Activated CD8-positive, alpha-beta T cell treated with anti-CD3 and anti-CD28 coated beads, Interleukin-2, amount 10 ng/mL, durations not matched to agents 7 days and 5 days (primary cell): ENCODE measurements at places on chromosomes 7 and 10. TPM values are rescaled to one million over a fixed set of nuclear protein-coding genes. Genes with fewer than 3 reads are reported as not detected.

CALHM1 gene
- total RNA-seq, result 1.8 TPM

PSMA2 gene
- total RNA-seq, result 131 TPM

ATXN7L1 gene
- total RNA-seq, result 5.0 TPM

DNA sequence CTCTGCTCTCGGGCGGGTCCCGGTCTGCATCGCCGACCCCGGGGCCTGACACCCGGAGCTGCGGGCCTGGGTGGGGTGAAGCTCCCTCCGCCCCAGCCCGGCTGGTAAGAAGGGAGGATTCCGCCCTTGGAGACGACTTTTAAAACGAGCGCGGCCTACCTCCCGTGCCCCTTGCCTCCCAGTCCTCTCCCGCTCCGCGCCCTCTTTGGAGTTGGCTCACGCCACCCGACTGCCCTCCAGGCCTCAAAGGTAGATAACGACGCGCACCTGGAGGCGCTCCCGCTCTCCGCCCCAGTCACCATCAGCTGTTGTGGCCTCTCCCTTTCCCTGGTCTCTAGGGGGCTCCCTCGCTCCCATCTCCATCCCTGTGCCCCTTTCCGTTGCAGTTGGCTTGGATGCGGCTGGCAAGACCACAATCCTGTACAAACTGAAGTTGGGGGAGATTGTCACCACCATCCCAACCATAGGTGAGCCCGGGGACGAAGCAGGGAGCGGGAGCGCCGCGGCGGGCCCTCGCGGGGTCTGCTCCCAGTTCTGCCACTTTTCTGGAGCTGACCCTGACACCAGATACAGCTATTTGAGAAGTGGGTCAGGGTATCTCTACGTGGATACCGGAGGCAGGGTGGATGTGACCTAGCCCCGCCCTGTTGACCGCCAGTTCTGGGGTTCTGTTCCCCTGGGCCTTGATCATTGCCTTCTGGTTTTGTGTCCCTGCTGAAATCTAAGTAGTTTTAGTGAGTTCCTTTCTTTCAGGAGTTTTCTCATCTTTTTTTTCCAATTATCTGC lies 679 bp downstream of the ARF5 start:
- peaks cover 26% of the 10 kb centered on the region for H3K36me3 ChIP-seq
- peaks cover 32% of the 10 kb centered on the region for H3K4me1 ChIP-seq
- H3K27ac ChIP-seq, result peak overlapping the region; percentile 86
- peak overlapping the region; percentile 85 for H3K4me3 ChIP-seq
- H3K27me3 ChIP-seq, result no peaks in the 10 kb centered on the region

DNA sequence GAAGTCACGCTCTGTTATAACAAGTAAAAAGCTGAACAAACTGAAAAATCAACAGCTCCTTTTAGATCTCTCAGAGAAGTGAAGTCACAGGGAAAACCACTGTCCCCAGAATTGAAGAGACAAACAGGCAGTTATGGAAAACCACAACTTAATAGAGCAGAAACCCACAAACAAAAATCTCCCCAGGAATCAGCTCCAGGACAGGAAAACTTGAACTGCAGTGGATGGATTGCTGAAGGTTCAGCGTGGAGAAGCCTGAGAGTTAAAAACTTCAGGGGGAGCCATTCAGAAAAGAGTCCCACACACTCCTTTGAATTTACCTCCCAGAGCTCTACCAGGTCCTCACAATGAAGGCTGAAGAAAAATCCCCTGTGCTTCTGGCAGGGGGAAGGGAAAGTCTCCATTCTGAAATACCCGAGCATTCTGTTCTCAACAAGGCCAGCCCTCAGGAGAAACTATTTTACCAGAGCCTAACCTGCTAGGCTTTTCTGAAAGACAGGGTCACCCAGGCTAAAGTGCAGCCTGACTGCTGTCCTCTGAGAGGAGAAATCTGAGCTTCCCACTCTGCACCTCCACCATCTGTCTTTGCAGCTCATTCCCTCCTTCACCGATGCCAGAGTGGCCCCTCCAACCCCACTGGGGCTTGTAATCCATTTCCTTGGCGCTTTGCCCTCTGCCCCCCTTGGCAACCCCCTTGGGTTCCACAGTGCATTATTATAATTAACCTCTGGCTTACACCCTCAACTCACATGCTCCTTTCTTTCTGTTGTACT lies 65.0 kb upstream of the CCNY start:
- no peaks in the 10 kb centered on the region for H3K4me1 ChIP-seq
- no peak for DNase-seq
- no peak overlapping the region for H3K4me3 ChIP-seq
- H3K27ac ChIP-seq, result no peak overlapping the region

DNA sequence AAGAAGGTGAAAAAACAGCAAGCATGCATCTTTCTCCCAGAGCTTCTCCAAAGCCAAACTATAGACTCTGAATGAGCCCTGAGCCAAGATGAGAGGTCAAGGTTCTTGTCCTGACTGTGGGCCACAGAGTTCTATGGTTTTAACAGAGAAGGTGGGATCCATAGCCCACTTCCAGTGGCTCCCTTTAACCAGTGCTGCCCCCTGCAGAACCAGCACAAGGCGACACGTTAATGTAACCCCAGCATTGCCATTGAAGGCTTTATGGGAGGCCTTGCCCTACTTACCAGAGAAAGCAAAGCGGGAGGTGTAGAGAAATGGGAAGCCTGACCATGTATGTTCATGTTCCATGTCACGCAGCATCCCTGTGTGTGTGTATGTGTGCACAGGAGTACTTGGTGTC lies 243.6 kb downstream of the PRPF18 start:
- no peak overlapping the region for H3K4me3 ChIP-seq
- no peaks in the 10 kb centered on the region for H3K36me3 ChIP-seq
- H3K4me1 ChIP-seq, result peaks cover 6% of the 10 kb centered on the region
- no peak for DNase-seq
- H3K27me3 ChIP-seq, result peaks cover 11% of the 10 kb centered on the region

GRCh38 chr7:126052229-126052628 lies 1122.6 kb upstream of the POT1 start:
- H3K27ac ChIP-seq, result no peak overlapping the region
- H3K36me3 ChIP-seq, result no peaks in the 10 kb centered on the region
- no peaks in the 10 kb centered on the region for H3K27me3 ChIP-seq
- no peaks in the 10 kb centered on the region for H3K4me1 ChIP-seq

DNA sequence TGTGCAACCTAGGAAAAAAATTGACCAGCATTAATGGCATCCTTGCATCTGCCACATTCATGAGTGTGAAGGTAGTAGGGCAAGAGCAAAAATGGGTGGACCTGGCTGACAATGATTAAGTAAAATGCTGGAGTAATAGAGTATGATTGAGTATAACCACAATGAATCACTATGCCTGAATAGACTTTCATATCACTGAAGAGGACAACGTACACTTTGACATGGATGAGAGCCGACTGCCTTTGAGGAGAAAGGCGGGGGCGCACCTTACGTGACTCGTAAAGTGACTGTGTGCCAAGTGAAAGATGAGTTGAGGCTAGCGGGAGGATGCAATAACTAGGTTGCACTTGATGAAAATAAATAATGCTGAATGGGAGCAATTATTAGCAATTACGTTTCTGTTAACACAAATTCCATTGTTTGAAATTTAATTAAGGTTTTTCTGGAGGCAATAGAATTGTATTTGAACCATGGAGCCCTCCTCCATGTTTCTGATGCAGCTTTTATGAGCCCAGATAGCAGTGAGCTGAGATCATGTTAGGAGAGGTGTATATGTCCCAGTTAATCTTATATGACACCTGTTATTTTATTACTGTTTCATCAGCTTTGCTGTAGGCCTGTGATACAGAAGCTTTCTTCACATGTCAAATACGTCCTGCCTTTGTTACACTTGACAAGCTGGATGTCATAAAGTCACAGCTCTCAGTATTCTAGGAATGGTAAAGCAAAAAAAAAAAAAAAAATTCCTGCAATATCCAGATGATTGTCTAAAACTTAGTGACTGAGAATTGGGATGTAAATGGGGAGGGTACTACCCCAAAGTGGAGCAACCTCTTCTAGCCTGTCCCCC lies 596.5 kb downstream of the NXPH1 start:
- H3K36me3 ChIP-seq, result no peaks in the 10 kb centered on the region
- H3K27ac ChIP-seq, result no peak overlapping the region
- H3K4me1 ChIP-seq, result no peaks in the 10 kb centered on the region
- no peaks in the 10 kb centered on the region for H3K27me3 ChIP-seq
- no peak for DNase-seq
- no peak overlapping the region for H3K4me3 ChIP-seq

GRCh38 chr7:17546189-17546588 lies 247.7 kb downstream of the AHR start:
- no peaks in the 10 kb centered on the region for H3K4me1 ChIP-seq
- H3K36me3 ChIP-seq, result no peaks in the 10 kb centered on the region
- peaks cover 12% of the 10 kb centered on the region for H3K27me3 ChIP-seq
- H3K4me3 ChIP-seq, result no peak overlapping the region
- H3K27ac ChIP-seq, result no peak overlapping the region

- peaks cover 10% of the 10 kb centered on the region for H3K4me1 ChIP-seq
- H3K4me3 ChIP-seq, result peak overlapping the region; percentile 68
Observed at GRCh38 chr10:28668363-28669226, 8.7 kb upstream of the BAMBI start.

DNA sequence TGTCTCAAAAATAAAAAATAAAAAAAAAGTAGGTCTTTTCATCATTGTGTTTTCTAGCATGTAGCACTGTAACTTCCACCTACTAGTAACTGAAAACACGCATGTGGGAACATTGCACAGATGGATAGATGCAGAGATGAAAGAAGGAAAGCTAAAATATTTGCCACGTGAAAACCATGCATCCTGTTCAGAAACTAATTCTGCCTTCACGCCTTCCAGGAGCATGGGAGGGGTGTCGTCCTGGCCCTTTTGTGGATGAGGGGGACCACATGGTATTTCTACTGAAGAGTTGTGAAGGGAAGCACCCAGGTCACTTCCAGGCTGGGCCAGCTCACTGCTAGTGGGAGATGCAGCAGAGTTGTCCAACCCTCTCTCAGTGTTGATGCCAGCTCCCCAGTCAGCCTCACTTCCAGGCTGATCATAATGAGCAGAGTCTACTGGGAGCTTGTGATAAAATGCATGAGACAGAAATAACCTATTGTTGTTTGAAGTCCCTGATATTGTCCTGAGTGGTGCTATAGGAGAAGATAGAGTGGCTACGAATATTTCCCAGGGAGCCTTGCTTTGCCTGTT lies 287.1 kb upstream of the CELF2 start:
- no peak overlapping the region for H3K27ac ChIP-seq
- DNase-seq, result no peak
- H3K4me1 ChIP-seq, result no peaks in the 10 kb centered on the region

GRCh38 chr7:135168001-135168400 lies 2.5 kb downstream of the CYREN start:
- H3K4me3 ChIP-seq, result no peak overlapping the region
- peak overlapping the region; percentile 94 for H3K27ac ChIP-seq
- no peaks in the 10 kb centered on the region for H3K27me3 ChIP-seq
- DNase-seq, result no peak
- peaks cover 57% of the 10 kb centered on the region for H3K36me3 ChIP-seq

GRCh38 chr7:104317948-104318629 lies 10.3 kb upstream of the LHFPL3 start:
- H3K4me1 ChIP-seq, result no peaks in the 10 kb centered on the region
- H3K27ac ChIP-seq, result no peak overlapping the region
- DNase-seq, result no peak
- H3K4me3 ChIP-seq, result no peak overlapping the region
- no peaks in the 10 kb centered on the region for H3K36me3 ChIP-seq
- peaks cover 6% of the 10 kb centered on the region for H3K27me3 ChIP-seq

GRCh38 chr7:156608173-156608478 lies 32.4 kb upstream of the RNF32 start:
- no peak for DNase-seq
- no peaks in the 10 kb centered on the region for H3K36me3 ChIP-seq
- peaks cover 14% of the 10 kb centered on the region for H3K4me1 ChIP-seq
- no peak overlapping the region for H3K27ac ChIP-seq

GRCh38 chr10:8350250-8350967 lies 295.9 kb downstream of the GATA3 start:
- no peaks in the 10 kb centered on the region for H3K27me3 ChIP-seq
- no peaks in the 10 kb centered on the region for H3K4me1 ChIP-seq
- H3K27ac ChIP-seq, result no peak overlapping the region
- no peak overlapping the region for H3K4me3 ChIP-seq
- peaks cover 1% of the 10 kb centered on the region for H3K36me3 ChIP-seq
